Sigmoid colon (tissue), 7 donors: ENCODE measurements at places on chromosomes 11 and 22. TPM values are rescaled to one million over a fixed set of nuclear protein-coding genes. Genes with fewer than 3 reads are reported as not detected.

The OOSP3 gene
- polyA plus RNA-seq, result not detected

The FAM227A gene
- 0.41 TPM for polyA plus RNA-seq

The PTGDR2 gene
- polyA plus RNA-seq, result 0.60 TPM

The PDGFB gene
- 2.4 TPM for polyA plus RNA-seq

The APOBEC3B gene
- polyA plus RNA-seq, result 13.5 TPM

The MRGPRX3 gene
- polyA plus RNA-seq, result not detected

The RAB39A gene
- not detected for polyA plus RNA-seq

The PGA5 gene
- 1.8 TPM for polyA plus RNA-seq

The ARHGAP20 gene
- polyA plus RNA-seq, result 0.69 TPM

The RCOR2 gene
- polyA plus RNA-seq, result 0.69 TPM

The KCTD14 gene
- 11.6 TPM for polyA plus RNA-seq

The RAG1 gene
- 1.6 TPM for polyA plus RNA-seq

The DEUP1 gene
- polyA plus RNA-seq, result not detected

The SELENOM gene
- polyA plus RNA-seq, result 192 TPM

The ROBO4 gene
- 1.2 TPM for polyA plus RNA-seq

The SAA1 gene
- polyA plus RNA-seq, result 250 TPM

The RBMXL2 gene
- not detected for polyA plus RNA-seq

The KRTAP5-9 gene
- polyA plus RNA-seq, result not detected

The BLID gene
- not detected for polyA plus RNA-seq

The TTC28 gene
- 0.23 TPM for polyA plus RNA-seq
